ENCODE measurements at places on chromosomes 6 and 20.

- DNase-seq = no peak
Measured at GRCh38 chr20:16713066-16713465, 16.8 kb upstream of the SNRPB2 start.

GRCh38 chr6:123507582-123507981, 129.2 kb downstream of the TRDN start:
- no peak for DNase-seq

DNA sequence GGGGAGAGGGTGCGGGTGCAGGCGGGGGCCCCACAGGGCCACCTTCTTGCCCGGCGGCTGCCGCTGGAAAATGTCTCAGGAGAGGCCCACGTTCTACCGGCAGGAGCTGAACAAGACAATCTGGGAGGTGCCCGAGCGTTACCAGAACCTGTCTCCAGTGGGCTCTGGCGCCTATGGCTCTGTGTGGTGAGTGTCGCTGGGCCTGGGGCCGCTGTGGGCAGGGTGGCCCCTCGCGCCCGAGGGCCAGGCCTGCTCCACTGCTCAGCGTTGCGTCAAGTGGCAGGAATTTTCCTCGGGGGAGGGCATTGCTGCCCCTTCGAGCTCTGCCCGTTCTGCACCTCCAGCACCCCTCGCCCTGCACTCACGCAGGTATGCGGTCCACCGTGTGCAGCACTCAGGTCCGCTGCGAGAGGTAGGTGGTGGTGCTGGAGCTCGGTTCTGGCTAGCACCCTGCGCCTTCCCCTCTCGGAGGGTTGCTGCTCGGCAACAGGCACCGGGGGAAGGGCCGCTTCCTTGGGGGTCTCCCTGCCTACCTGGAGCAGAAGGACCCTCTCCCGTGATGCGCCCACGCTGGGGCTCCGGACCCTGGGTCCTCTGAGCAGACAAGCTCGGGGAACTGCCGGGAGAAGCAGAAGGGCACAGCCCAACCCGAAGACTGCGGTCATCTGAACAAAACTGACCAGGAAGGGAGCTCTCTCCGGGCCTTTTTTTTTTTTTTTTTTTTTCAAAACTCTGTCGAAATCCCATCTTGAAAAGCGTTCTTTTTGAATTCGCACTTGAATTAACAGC, 674 bp downstream of the MAPK14 start:
- DNase-seq = no peak

DNA sequence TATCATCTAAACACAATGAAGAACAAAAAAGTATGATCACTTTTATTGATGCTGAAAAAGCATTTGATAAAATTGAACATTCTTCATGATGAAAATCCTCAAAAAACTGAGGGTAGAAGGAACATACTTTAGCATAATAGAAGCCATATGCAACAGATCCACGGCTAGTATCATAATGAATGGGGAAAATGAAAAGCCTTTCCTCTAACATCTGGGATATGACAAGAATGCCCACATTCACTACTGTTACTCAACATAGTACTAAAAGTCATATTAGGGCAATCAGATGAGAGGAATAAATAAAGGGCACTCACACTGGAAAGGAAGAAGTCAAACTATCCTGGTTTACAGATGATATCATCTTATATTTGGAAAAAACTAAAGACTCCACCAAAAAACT, 256.6 kb downstream of the RFPL4B start:
- no peak for DNase-seq

- DNase-seq = no peak
Measured at GRCh38 chr20:19750101-19750606, 7.9 kb upstream of the RIN2 start.

DNA sequence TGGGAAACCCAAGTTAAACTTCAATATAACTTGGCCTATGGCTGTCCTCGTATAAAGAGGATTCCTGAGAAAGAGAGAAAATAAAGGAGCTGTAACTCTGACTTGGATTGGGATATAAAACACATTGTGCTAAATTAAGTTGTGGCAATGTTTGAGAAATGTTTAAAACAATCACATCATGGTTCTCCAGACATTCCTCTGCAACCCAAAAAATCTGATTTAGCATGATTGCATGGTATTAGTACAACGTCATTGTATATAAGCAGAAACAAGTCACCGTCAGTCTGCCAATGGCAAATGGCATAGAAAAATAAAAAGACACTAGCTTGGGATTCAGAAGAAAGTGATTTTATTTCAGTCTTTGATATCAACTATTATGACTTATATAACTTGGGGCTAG, 140.2 kb upstream of the FAM83B start:
- DNase-seq = no peak

- no peak for DNase-seq
Measured at GRCh38 chr20:21523895-21524294, 10.0 kb upstream of the NKX2-2 start.

GRCh38 chr6:136772685-136773472, 19.4 kb downstream of the MAP3K5 start:
- DNase-seq = no peak

- no peak for DNase-seq
Measured at GRCh38 chr6:25944688-25945574, 14.4 kb upstream of the SLC17A2 start.

GRCh38 chr20:19976595-19977372, 40.4 kb upstream of the NAA20 start:
- peak; percentile 24 for DNase-seq

- no peak for DNase-seq
Measured at GRCh38 chr6:84521511-84521910, 242.9 kb downstream of the TBX18 start.

GRCh38 chr20:18048176-18048575, 9.5 kb downstream of the OVOL2 start:
- no peak for DNase-seq

GRCh38 chr20:5531318-5532081, 214.7 kb upstream of the PROKR2 start:
- no peak for DNase-seq

GRCh38 chr6:125192610-125192930, 39.0 kb downstream of the TPD52L1 start:
- DNase-seq = no peak

DNA sequence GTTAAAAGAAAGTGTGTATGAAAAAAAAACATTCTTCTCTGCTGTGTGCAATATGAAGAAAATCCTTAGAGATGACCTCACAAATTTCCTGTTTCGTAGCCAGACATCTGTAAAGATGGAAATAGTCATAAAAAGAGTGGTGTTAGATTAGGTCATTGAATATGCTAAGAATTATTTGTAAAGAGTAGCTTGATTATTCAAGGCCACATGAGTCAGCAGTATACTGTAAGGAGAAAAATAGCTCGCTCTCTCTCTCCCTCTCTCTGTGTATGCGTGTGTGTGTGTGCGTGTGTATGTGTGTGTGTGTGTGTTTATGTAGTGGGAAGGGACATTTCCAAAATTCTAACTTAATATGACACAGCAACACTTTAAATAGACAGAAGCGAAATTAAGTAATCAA, 78.8 kb downstream of the PTCHD4 start:
- peak; percentile 68 for DNase-seq

GRCh38 chr6:127180426-127180825, 62.0 kb downstream of the RSPO3 start:
- DNase-seq = no peak

DNA sequence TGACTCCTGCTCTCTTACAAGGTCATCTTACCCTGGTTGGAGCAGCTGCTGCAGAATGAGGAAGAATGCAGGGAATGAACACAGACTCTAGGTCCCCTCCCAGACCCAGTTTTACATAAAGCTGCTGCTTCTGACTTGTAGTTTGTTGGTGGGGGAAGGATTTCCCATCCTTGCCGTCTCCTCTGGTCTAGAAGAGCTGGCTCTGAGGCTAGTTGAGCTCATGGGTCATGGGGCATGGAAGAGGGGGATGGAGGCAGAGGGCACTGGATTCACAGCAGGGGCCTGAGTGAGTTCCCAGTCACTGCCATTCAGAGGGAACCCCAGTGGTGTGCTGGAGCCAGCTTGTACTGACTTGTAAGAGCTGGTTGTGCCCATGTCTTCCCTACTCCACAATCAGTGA, 9.2 kb upstream of the GUCA1A start:
- no peak for DNase-seq

- DNase-seq = no peak
Measured at GRCh38 chr6:56638760-56639159, 3.9 kb downstream of the DST start.

DNA sequence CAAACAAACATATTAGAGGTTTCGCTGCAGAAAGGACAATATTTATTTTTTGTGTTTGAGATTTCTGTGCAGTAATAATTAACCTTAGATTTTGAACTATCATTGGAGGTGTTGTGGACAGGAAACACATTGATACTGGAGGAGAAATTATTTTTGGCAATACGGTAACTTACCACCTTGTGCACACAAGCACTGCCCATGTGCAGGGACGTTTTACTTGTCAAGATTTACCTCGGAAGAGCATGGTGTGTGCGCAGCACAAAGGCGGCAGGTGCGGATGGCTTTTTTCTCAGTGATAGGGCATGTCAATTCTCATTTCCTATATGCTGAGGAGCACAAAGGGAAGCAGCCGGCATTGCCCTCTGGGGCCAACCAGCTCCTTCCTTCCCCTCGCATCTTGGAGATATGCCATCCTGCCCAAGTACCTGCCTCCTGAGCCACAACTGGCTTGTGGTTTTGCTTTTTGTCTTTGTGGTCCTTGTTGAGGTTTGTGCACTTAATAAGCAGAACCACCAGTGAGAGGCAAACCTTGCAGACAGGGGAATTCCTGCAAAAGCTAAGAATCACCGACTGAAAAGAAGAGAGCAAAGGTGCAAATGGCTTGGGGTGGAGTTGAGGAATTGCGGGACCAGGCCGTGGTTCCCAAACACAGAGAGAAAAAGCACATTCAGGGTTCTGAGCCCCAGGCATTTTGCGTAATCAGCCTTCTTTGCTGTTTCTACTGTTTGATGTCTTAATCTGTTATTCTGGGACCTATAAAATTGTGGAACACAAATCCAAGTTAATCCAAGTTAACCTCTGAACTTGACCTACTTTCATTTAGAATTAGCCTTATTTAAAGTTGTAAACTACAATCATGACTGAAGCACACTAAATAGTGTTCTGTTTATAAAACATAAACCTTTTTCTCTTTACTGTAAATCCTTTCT, 21.9 kb downstream of the SAMD5 start:
- DNase-seq = no peak

DNA sequence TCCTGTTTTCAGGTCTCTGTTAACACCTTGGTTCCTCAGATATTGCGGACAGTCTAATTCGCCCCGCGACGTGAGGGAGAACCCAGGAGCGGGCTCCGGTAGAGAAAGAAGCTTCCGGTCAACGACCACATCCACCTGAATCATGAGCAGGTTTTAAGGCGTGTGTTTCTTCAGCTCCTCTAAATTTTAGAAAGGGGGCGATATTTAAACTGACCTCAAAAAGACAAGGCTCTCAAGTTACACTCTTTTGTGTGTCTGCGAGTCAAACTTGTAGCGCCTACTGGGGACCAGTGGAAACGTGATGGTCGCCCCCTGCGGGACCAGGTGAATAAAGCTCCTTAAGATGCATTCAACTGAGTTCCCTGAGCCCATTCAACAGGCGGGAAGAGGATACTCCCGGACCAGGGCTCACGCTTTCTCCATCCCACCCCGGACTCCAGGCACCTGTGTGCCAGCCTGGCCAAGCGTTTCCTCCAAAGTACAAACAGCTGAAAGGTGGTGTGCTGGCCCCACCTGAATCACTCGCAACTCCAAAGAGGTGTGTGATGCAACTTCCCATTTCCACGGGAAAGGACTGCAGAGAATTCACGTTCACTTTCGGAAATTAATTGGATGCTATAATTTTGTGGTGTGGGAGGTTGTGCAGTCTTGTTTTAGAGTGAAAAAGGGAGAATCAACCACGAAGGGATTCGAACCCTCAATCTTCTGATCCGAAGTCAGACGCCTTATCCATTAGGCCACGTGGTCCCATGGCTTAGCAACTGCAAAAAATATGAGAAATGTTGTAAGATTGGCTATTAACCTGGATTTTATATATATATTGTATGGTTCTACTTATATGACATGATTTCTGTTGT, 17.0 kb downstream of the GPX5 start:
- peak; percentile 26 for DNase-seq

- no peak for DNase-seq
Measured at GRCh38 chr6:85026021-85026420, 261.6 kb upstream of the TBX18 start.
